CD8-positive, alpha-beta memory T cell (primary cell): ENCODE measurements at places on chromosomes 11 and 22.

DNA sequence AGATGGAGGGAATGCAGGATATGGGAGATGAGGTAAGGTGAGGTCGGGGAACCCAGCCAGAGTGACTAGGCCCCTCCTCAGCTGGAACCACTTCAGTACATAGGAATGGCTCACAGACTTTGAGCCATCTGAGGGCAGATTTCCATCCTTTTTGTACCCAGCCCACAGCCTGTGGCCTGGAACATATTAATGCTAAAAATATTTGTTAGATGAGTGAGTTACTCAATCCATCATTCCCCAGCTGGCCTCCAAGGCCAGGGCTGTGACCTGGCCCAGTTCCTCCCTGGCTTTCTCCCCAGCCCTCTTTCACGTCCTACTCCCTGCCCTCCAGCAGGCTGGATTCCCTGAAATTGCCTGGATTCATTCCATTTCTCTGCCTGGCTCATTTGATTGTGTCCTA is 57.2 kb upstream of the PRDM11 start:
- no peak for DNase-seq

DNA sequence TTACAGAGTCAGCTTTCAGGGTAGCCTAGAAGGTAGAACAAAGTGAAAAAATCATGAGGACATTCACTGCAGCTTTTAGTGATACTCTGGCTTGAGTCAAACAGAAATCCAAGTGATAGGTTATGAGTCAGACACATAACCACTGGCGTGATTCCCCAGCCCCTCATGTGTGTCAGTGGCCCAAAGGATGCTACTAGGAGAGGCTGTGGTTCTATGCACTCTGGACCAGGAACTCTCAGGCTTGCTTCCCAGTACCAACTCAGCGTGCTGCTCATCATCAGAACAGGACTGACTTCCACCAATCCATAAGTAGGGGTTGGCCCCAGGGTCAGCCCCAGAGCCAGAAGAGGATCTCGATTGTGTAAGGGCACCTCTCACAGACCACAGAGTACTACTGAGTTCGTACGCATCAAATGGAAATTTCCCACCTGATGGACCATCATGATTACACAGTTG is 116.8 kb downstream of the MED15 start:
- no peak for DNase-seq

GRCh38 chr11:68050371-68050841 is 11.6 kb downstream of the TCIRG1 start:
- DNase-seq = no peak

GRCh38 chr22:44366372-44367300 is 53.9 kb upstream of the SHISAL1 start:
- no peak for DNase-seq

GRCh38 chr11:120211522-120212258 is 858 bp downstream of the OAF start:
- no peak for DNase-seq

GRCh38 chr11:76838678-76839068 is 22.0 kb upstream of the ACER3 start:
- no peak for DNase-seq

DNA sequence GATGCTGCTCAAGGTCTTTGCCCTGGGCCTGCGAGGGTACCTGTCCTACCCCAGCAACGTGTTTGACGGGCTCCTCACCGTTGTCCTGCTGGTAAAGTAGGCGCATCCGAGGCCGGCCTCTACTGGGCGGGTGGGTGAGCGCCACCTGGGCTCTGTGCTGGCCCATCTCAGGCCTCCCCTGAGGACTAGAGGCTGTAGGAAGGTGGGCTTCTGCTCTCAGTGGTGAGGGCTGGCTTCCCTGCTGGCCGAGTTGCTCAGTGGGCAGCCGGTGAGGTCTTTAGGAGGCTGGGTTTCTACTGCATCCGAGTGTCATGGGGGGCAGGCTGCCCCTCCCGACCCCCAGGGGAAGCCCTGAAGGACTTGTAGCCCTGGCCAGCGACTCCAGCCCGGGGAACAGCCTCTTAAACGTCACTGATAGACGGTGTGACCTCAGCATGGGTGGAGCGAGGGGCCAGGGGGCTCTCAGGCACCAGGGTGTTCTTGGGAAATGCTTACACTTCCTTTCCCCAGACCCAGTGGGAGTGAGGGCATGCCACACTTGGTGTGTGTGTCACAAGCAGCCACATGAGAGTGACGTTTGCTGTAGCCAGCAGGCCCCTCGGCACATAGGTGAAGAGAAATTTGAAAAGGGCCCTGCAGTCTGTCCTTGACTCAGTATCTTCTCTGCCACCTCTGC is 30.3 kb downstream of the TPCN2 start:
- DNase-seq = no peak

- DNase-seq = no peak
Measured at GRCh38 chr11:108278546-108278945, 55.7 kb downstream of the ATM start.

DNA sequence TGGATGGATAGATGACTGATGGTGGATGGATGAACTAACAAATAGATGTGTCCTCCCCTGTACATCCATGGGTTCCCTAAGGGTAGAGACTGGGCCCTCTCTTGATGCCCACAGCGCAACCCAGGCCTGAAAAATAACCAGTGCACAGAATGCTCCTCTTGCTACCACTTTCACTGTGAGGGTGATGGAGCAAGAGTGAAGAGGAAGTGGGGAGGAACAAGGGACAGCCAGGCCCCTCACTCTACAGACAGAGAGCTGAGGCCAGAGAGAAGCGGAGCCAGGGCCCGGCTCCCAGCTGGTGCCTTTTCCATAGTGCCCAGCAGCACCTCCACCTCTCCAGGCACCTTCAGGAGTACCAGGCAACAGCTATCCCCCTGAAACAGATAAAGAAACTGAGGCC is 67.7 kb downstream of the THAP12 start:
- DNase-seq = no peak

DNA sequence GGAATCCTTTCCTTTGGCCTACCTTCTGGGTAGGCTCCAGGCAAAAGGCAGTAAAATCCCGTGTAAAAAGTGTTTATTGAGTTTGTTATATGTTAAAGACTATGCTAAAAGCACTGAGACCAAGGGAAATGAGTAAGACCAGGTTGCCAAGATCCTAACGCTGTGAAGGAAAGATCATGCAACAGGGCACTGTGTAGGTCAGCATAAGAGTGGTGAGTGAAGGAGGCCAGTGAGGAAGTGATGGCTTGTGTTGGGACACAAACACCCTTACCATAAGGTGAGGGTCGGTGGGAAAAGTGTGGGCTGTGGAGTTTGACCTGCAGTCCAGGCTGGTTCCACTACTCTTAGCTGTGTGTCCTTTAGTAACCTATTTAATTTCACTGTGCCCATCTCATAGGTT is 202.1 kb downstream of the DBX1 start:
- no peak for DNase-seq

GRCh38 chr22:17232406-17232805 is 13.2 kb upstream of the ADA2 start:
- no peak for DNase-seq

DNA sequence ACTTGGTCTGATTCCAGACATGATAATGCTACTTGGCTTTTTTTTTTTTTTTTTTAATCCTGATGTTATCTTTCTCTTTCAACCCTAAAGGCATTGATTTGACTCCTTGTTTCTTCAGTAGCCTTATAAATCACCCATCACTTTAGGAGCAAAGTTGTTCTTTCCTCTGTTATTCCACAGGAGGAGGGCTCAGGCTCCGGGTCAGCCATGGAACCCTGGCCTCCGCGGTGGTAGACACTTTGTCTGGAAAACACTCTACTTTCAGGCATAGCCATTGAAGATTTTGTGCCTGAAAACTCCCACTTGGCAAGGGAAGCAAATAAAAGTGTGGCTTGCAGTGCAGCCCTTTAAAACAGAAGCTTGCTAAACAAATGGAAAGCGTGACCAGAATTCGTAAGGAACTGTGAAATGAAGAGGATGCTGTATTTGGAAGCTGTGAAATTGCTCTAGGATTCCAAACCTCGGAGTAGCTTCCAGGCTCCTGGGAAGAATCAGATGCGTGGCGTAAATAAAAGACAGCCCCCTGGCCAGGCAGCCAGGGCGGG is 44.9 kb downstream of the ARHGAP8 start:
- DNase-seq = no peak

- DNase-seq = no peak
Measured at GRCh38 chr11:121018746-121019145, 5.2 kb upstream of the TBCEL start.

DNA sequence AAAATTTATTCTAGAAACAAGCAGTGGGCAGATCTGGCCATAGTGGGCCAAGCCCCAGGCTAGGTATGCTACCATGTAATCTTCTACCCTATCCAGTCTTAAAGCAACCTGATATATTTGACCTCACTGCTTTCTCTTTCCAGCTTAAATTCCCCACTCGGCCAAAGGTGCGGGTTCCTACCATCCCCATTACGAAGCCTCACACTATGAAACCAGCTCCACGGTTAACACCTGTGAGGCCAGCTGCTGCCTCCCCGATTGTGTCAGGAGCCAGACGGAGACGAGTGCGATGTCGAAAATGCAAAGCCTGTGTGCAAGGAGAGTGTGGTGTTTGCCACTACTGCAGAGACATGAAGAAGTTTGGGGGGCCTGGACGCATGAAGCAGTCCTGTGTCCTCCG is 21.2 kb upstream of the GRK2 start:
- no peak for DNase-seq

DNA sequence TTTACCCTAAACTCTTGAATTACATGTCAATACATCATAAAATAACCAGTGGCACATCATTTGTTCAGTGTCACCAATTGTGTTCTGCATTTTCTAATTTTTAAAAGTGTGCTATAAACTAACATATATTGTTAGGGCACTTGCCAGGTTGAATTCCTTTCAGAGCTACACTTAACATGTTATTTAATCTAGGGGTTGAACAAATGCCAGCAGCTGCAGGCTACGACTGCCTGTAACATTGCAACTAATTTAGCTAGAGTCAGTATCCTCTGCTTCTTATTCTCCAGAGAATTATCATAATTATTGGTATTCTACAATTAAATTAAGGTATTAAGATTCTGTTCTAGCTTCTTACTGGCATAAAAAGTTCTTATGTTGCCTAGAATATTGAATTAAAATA is 46.4 kb upstream of the ARHGAP42 start:
- DNase-seq = no peak

- DNase-seq = no peak
Measured at GRCh38 chr11:112977755-112978154, 16.5 kb downstream of the NCAM1 start.

GRCh38 chr11:129992161-129992944 is 10.3 kb downstream of the PRDM10 start:
- no peak for DNase-seq

DNA sequence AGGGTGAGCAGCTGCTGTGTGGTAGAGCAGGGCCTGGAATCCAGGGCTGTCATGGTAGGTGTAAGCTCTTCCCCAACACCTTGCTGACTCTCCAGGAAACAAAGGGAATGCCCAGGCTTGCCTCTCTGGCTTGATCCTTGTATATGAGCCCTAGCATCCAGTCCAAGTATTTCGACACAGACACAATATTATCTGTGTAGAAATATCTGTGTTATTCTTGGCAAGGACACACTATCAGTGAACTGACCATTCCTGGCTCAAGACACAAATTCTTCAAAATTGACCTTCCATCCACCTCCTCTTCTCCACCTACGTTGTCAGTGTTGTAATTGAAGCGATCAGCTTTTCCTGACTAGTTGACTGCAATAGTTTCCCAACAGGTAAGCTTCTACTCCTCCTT is 312.0 kb upstream of the NARS2 start:
- DNase-seq = no peak
